ENCODE measurements at places on chromosomes 5 and 9. TPM values are rescaled to one million over a fixed set of nuclear protein-coding genes. Genes with fewer than 3 reads are reported as not detected.

DNA sequence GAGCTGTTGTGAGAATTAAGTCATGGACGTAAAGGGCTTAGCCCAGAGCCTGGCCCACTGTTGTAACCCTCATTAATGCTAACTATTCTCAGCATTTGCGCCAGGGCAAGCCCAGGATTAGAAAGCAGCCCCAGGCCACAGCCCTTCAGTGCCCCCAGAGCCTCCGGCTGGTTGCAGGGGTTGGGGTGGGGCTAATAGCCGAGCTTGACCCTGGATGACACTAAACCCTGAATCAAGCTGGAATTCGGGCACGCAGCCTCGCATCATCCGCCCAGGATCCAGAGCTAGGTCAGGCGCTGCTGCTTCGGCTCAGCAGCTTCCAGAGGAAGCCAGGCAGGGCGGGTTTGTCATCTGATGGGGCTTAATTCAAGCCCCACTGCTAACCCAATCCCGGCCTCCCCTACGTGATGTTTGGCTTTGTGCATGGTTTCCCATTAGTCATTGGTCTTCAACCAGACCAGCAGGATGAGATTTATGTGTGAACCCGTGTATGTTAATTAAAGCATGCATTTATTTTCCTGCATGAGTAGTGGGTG lies 1.2 kb upstream of the MEGF9 start:
- peak; percentile 56 for ATAC-seq

GRCh38 chr9:113808391-113809358 lies 67.4 kb upstream of the ZNF618 start:
- peak; percentile 78 for ATAC-seq

DNA sequence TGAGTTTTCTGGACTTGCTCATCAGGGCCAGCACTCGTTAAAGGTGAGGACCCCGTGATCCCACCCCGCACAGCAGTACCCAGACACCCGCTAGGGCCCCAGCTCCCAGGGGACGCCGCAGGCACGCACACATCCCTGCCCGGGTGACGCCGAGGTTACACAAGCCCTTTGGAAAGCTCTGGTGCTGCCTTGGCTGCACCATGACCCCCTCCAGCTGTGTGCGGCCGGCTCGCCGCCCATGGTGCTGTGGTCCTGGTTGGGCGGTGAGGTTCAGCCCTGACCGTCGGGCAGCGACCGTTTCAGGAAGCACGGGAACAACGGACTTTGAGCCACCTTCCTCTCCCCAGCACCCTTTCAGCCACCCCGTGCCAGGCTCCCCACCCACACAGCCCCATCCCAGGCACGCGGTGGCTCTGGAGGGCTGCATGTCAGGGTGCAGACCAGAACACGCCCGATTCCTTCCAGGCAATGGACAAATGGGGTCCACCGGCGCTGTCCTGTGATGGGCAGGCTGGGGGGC lies 7.5 kb upstream of the SLC12A7 start:
- no peak for ATAC-seq

GRCh38 chr5:174300118-174300940 lies 254.8 kb downstream of the NSG2 start:
- ATAC-seq, result no peak

DNA sequence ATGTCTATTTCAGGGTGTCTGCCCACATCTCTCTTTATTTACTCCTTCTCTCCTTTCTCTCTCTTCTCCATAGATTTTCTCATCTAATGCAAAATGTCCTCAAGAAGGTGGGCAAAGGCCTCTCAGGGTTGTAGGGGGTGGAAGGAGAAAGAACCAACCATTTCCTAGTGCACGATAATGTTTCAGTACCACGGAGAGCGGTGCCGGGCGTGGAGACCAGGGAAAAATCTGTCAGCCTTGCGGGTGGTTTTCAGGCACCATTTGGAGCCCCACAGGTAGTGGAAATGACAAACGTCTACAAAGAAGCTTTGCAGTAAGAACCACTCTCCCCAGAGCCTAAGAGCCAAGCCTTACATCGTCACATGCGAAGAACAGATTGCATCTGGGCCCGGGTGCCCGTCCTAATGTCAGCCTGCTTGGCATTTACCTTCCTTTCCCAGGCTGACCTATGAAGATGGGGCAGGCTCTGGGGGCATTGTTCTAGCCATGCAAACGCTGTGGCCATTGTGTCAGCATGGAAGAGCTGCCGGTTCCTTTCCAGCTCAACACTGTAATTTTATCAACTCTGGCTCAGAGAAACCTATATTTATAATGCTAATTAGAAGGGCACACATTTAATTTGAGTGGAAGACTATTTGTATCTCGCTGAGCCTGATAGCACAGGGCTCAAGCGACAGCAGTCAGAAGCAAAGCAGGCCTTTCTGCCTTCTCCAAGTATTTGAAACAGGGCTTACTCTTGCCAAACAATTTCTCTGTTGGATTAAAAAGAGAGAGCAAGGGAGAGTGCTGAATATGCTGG lies 430.1 kb upstream of the WWC1 start:
- ATAC-seq, result no peak

GRCh38 chr9:2771661-2772060 lies 54.4 kb downstream of the KCNV2 start:
- ATAC-seq, result no peak

- no peak for ATAC-seq
These were observed 135.3 kb upstream of the RPS23 start for GRCh38 chr5:82413302-82414040.

- no peak for ATAC-seq
These were observed 137.0 kb downstream of the FER start for GRCh38 chr5:108884736-108885135.

DNA sequence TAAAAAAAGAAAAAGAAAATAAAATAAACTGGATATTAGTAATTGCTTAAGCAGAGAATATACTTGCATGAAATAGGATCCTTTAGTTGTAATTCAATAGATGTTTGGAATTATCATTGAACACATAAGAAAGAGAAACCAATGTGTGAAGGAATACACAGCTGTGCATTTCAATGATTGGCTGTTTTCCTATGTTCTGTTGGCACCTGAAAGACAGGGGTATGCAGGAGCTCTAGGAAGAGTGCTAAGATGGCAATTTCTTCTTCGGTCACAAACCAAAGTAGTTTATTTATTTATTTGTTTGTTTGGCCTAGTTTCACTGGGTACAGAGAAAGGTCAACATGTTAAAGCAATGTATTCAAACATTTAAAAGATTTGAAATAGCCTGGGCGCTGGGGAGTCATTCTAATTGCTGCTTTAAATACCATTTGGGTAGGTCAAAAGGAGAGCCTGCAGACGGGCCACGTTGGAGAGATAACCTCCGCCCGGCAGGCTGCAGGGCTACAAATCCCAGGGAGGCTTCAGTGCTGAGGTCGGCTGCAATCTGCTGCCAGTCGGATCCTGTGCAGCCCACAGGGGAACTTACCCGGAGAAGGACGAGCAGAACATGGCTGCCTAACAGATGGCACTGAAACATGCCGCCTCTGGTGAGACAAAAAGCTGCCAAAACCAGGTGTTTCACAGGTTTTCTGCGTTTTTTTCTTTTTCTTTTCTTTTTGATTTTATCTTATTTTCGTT lies 154.2 kb upstream of the TYRP1 start:
- ATAC-seq, result no peak

DNA sequence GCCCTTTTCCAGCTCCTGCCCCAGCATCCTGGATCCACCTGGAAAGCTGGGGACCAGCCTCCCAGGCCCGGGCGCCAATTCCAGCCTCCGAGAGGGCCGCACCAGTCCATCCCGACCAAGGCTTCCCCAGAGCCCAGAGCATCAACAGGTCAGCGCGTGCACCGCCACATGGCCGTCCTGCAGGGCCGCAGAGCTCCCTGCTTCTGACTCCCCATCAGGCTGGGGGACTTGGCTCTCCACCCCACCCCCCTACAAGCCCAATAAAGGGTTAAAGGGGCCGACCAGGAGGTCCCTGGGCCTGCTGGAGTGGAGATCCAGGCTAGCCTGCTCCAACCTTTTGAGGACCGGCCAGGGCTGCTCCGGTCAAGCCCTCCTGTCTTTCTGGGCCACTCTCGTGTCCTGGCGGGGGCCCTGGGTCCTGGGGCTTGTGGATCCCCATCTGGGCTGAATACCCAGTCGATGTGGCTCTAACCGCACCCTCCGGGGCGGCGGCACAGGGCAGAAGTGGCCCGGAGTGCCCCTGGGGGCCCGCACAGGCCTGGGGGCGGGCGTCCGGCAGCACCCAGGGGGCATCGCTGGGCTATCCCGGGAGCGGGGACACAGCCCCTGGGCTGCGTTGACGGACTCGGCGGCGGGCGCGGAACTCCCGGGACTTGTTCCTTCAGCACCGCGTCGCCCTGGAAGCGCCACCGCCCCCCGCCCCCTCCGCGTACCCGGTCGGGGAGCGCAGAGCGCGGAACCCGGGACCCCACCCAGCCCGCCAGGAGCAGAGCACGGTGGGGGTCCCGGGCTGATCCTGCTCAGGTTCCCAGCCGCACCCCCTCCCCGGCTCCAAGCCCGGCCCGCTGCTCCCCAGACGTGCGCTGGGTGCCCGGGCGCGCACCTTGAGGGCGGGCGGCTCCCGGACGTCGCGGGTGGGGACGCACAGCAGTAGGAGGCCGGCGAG lies 590 bp downstream of the ENTPD2 start:
- ATAC-seq, result peak; percentile 48

- no peak for ATAC-seq
These were observed 119.3 kb downstream of the RPS23 start for GRCh38 chr5:82158755-82159413.

DNA sequence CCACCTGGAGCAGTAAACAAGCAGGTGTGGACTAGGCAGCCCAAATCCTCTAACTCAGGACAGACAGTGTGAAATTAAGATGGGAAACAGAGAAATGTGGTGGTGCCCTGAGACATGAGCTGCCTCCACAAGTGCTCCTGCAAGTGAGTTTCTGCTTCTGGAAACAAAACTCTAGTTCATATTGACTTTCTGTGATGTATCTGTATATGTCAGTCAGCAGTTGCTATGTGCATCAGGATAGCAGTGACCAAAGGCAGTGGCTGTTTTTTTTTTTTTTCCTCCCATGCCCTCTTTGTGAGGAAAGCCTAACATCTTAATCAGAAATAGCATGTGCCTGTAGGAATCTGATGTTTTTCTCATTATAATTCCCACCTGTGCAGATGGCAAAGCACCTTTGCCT lies 318.4 kb upstream of the SEMA6A start:
- ATAC-seq, result no peak

DNA sequence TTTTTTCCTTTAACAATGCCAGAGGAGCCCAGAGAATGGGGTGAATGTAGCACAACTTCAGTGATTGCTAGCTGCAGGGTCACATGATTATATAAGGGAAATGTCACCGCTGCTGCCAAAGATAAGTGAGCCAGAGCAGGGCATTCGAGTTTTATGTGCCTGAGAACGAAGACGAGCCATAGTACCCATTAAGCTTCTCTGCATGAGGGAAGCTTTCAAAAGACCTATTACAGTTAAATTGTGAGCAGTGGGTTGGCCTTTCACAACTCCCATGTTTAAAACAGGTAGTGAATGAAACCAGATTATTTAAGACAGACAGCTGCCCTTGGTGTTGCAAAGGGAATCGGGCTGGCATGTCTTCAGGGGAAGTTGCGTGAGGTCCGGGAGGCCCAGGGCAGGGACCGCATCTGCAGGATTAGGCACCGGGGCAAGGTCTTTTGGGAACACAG lies 82.4 kb upstream of the TNFAIP8 start:
- ATAC-seq, result no peak

- ATAC-seq, result no peak
These were observed 2.4 kb upstream of the DOK3 start for GRCh38 chr5:177511796-177512675.

GRCh38 chr5:174849426-174849825 lies 125.0 kb downstream of the MSX2 start:
- no peak for ATAC-seq

GRCh38 chr5:74272831-74273451 lies 367.6 kb downstream of the ENC1 start:
- ATAC-seq, result no peak

GRCh38 chr5:14693070-14693469 lies 28.6 kb downstream of the OTULIN start:
- ATAC-seq, result no peak

DNA sequence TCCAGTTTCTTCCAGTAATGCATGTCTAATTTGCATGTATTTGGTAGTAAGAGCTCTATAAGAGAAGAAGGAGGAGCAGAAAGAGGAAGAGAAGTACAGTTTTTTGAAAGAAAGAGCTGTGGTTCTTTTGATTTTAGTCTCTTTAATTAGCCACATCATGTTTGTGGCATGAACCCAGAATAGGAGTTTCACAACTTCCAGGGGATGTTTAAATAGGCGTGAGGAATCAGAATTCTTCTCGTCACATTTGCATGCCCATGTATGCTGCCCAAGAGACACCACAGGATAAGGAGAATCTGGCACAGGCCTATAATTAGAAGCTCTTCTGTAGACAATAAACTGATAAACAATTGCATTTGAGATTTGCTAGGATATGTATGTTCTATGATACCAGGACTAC lies 78.7 kb downstream of the GAS1 start:
- no peak for ATAC-seq

- no peak for ATAC-seq
These were observed 473.0 kb downstream of the RAB3C start for GRCh38 chr5:59055745-59056448.

DNA sequence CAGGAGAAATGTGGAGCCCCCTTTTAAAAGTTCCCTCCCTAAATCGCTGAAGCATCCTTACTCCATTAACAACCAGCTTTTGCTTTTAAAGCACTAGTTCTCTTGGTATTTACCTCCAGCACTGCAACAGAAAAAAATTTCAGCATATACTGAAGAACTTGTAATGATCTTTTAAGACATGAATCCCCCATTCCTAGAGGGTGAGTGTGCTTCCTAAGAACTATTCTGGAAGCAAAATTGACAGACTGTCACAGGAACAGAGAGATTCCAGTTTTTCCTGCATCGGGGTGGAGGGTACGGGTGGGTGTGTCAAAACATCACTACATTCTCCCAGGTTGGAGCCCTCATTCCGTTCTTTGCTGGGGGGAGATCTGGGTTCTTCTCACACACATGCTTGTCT lies 151.9 kb downstream of the EBF1 start:
- no peak for ATAC-seq

GRCh38 chr9:8437876-8438275 lies 638.3 kb upstream of the DMAC1 start:
- ATAC-seq, result peak; percentile 57

The CLIC3 gene
- total RNA-seq, result 154 TPM

The WDR31 gene
- total RNA-seq, result 3.7 TPM

The IZUMO3 gene
- total RNA-seq, result not detected

The ARHGAP26 gene
- 7.1 TPM for total RNA-seq

The TNFSF8 gene
- total RNA-seq, result 0.20 TPM

The PTBP3 gene
- total RNA-seq, result 165 TPM

The TRIP13 gene
- 12.5 TPM for total RNA-seq

The TLE1 gene
- 12.0 TPM for total RNA-seq

The RAB24 gene
- total RNA-seq, result 31.8 TPM

Data from esophagus mucosa (tissue), 1 donor.